Psoas muscle (tissue), 8 donors: ENCODE measurements at places on chromosomes 5 and 9. TPM values are rescaled to one million over a fixed set of nuclear protein-coding genes. Genes with fewer than 3 reads are reported as not detected.

GRCh38 chr5:132256783-132257130, 739 bp upstream of the PDLIM4 start:
- DNase-seq, result no peak

Gene NOXA1
- total RNA-seq, result 3.5 TPM

Gene MSX2
- 1.6 TPM for total RNA-seq

DNA sequence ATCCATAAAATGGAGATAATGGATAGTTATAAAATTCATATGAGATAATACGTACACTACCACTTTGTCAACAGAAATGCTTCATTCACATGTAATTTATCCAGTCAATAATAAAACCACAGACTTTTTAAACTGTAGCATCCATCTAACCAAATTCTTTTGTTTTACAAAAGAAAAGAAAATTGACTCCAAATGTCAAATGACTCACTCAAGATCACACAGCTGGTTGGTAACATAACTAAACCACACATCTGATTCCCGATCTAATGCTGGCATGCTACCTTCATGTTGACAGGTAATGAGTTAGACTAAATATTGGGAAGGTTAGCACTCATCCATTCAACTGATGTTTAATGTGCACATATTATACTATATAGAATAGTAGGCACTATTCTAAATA, 4.9 kb downstream of the FRMD3 start:
- no peak for DNase-seq
